ENCODE measurements at places on chromosomes 11 and 22. TPM values are rescaled to one million over a fixed set of nuclear protein-coding genes. Genes with fewer than 3 reads are reported as not detected.

GRCh38 chr11:95277868-95278267 is 46.9 kb upstream of the SESN3 start:
- DNase-seq, result no peak

- no peak for DNase-seq
Observed at GRCh38 chr11:112590764-112591163, 330.1 kb upstream of the PLET1 start.

DNA sequence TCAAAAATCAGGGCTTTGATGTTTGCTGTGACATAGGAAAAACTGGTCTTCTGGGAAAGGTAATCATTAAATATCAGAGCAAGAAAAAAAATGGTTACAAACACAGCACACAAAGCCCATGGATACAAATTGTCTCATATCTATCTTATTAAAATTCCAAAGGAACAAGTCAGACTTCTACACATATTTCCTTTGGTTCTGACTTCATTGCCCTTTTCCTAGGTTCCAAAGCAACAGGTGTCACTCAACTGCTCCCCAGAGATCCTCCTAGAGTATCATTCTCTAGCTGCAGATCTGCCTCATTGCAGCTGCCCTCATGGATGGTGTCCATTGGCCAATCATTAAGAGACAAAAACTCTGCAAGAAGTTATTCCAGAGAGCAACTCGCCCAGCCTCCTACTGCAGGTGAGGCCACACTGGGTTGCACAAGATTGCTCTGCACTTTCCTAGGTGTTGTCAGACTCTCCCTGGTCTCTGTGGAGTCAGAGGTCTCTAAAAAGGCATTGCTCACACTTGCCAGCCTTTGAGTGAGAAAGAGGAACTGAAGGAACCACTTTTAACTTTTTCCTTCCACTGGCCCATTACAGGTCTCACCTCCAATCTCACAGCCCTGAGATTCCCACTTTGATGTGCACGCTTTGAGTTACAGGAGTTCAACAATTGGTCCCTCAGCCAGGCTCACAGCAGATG is 5.7 kb downstream of the DRICH1 start:
- no peak for DNase-seq

- no peak for DNase-seq
Observed at GRCh38 chr11:70551351-70552166, 153.2 kb downstream of the CTTN start.

- no peak for DNase-seq
Observed at GRCh38 chr11:70517988-70518907, 119.9 kb downstream of the CTTN start.

GRCh38 chr11:30967579-30967978 is 381.4 kb upstream of the MPPED2 start:
- DNase-seq, result no peak

- DNase-seq, result no peak
Observed at GRCh38 chr11:82722231-82722630, 11.4 kb downstream of the FAM181B start.

DNA sequence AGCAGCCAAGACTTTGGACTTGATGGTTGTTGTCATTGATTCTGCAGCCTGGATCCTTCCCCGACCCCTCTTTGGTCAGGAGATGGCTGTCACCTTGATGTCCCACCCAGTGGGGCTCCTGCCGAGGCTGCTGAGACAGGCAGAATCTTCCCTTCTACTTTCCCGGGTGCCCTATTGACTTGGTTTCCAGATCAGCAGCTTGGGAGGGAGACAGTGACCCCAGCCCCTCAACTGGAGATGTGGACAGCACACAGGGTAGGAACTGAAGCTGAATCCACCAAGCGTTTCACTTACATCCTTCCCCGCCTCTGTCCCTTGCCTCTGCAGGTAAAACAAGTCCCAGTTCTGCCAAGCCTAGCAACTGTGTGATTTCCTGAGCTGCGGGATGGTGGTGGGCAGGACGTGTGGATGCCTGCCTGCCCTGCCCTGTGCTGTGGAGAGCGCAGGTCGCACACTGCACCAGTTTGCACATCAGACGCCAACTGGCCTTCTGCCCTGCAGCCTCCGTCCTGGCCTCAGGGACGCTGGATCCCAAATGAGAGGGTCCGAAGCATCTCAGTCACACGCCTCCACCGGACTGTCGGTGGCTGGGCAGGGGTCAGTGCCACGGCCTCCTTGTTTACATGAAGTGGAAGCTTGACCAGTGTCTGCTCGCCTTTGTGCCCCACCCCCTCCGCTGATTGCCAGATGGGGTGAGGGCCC is 34.6 kb downstream of the FAM83F start:
- DNase-seq, result no peak

DNA sequence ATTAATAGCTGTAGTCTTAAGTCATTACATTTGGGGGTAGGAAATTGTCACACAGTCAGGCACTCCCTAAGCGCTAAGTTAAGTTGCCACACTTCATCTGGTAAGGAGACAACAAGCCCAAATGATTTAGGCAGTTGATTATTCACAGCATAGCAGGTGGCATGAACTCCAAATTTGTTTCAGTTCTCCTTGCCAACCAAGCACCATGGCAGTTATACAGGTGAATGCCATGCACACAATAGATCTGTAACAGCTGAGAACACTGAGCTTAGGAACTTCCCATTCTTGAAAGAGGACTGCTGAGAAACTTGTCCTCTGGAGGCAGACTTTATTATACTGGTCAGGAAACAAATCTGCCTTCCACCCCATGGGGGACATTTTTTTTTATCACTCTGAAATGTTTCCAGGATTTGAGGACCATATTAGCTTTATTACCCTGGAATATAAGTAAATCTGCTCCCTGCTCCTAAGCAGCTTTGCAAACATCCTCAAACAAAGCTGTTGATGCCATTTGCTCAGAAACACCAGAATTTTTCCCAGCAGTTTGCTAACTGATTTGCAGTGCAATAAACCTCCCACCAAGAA is 5.1 kb upstream of the INTS4 start:
- no peak for DNase-seq

GRCh38 chr11:69053169-69053477 is 4.4 kb downstream of the TPCN2 start:
- no peak for DNase-seq

TBX1 gene
- total RNA-seq, result 7.1 TPM

RAB39A gene
- total RNA-seq, result 1.7 TPM

OR4C46 gene
- total RNA-seq, result not detected

TEX54 gene
- total RNA-seq, result not detected

VSTM5 gene
- not detected for total RNA-seq

NAV2 gene
- total RNA-seq, result 25.3 TPM

F2 gene
- not detected for total RNA-seq

MAP6 gene
- 6.9 TPM for total RNA-seq

ALKBH3 gene
- total RNA-seq, result 33.4 TPM
